ENCODE measurements at places on chromosomes 11 and 22.

- DNase-seq = no peak
These were observed 115.8 kb upstream of the PAX6 start for GRCh38 chr11:31926816-31927528.

GRCh38 chr11:7281079-7281478 is 29.4 kb downstream of the SYT9 start:
- no peak for DNase-seq

- no peak for DNase-seq
These were observed 75.5 kb upstream of the CD44 start for GRCh38 chr11:35063488-35063931.

- DNase-seq = no peak
These were observed 4.4 kb upstream of the SREBF2 start for GRCh38 chr22:41828516-41828915.

DNA sequence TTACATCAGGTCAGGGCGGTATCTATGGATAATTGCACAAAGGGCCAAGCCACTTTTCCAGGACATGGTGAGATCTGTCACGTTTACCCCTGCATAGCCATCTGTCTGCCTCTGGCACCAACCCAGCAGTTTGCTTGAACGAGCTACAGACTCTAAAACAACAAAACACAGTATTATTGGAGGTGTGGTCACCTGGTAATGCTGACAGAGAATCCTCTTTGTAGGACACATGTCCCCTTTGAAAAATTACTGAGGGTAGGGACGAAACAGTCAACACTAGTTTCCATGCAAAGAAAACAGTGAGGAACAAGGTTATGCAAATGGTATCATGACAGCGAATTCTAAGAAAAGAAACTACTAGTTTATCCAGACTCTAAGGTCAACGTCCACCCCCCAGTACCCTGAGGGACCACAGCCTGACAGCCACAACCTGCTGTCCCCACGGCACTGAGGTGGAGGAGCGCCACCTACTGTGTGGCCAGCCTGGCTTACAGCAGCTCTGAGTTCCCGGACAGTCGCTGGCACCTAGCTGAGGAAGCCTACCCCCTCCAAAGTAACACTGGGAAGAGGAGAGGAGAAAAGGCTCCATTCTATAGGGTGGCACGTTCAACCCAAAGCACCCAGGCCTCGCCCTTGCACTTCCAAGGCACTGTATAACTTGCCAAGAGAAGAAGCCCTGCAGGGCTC is 117.4 kb upstream of the BID start:
- DNase-seq = peak; percentile 19

GRCh38 chr11:126839496-126839895 is 161.1 kb downstream of the KIRREL3 start:
- no peak for DNase-seq

- DNase-seq = no peak
These were observed 78.8 kb upstream of the RCN1 start for GRCh38 chr11:32012049-32012448.

GRCh38 chr11:87398931-87399330 is 361.2 kb downstream of the TMEM135 start:
- no peak for DNase-seq

- no peak for DNase-seq
These were observed 27.5 kb downstream of the MACROD1 start for GRCh38 chr11:64138398-64138797.

GRCh38 chr11:9738116-9738515 is 74.2 kb downstream of the SWAP70 start:
- DNase-seq = no peak

DNA sequence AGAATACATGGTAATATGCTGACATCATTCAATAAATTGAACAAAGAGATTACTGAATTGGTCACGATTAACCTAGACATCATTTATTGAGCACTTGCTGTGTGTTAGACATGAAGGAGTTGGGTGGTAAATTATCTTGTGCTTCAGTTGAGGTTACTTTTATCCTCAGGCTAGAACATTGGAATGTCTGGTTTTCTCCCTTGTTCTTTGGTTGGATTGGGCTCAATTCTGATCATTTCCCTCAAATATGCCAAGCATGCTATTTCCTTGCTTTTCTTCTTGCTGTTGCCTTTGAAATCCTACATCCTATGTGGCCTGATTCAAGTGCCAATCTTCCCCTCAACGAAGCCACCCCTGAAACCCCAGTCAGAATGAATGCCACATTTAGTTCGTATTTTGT is 65.8 kb downstream of the DEUP1 start:
- no peak for DNase-seq

GRCh38 chr11:82864268-82864667 is 36.0 kb downstream of the PRCP start:
- peak; percentile 89 for DNase-seq

DNA sequence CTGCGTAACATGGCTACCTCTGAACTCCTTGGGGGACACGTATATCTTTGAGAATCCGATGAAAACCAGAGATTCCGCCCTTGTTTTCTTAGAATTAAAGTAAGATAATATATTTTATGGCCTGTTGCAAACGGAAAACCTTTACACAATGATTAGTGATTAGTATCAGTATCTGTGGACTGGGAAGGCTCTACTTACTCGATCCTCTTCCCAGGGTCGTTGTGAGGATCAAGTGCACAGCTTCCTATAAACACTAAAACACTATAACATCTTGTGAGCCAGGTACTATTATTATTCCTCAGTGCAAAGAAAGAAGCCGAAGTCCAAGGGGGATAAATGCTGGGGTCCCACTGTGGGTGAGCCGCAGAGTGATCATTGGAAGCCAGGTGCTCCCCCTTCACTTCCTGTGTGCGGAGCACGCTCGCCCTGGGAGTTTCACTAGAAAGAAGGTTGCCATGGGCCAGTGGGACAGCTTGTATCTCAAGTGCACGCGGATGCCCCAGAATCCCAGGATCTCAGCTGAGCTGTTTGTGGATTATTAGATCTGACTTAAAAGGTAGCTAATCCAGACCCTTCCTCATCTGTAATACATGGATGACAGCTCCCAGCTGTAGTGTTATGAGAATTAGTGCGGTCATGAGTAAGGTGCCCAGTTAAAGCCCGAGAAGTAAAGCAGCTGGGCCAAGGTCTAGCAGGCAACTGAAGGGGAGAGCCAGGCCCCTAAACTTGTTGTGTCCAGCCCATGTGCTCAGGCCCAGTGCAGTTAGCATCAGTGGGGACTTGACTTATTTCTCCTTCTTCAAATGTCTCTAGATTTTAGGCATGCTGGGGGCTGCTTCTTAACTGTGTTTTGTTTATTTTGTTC is 839 bp downstream of the CBY1 start:
- DNase-seq = no peak

DNA sequence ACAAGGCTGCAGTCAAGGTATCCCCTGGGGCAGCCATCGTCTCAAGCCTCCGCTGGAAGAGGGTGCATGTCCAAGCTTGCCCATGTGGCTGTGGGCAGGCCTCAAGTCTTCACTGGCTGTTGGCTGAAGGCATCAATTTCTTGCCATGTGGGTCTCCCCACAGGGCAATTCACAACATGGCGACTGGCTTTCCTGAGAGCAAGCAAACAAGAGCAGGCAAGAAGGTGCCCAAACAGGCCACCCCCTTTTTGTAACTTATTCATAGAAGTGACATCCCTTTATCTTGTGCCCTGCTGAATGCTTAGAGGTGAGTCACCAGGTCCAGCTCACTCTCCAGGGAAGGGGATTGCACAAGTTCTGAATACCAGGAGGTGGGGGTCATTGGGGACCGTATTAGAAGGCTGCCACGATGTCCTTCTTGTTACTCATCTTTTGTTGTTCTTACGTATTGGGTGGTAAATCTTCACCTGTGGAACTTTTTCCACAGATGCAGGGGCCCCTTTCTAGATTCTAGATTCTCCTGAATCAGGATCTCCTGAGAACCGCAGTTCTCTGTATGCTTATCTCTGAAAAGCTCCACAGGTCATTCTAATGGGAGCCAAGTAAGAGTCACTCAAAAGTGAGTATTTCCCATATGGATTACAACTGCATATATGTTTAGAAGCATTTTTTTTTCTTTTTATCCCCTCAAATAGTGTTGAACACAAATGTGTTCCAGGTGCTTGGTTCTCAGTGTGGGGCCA is 44.2 kb upstream of the MICAL2 start:
- no peak for DNase-seq

GRCh38 chr11:81825346-81825745 is 908.3 kb downstream of the FAM181B start:
- no peak for DNase-seq

GRCh38 chr22:23894710-23895598 is 771 bp downstream of the MIF start:
- peak; percentile 59 for DNase-seq

DNA sequence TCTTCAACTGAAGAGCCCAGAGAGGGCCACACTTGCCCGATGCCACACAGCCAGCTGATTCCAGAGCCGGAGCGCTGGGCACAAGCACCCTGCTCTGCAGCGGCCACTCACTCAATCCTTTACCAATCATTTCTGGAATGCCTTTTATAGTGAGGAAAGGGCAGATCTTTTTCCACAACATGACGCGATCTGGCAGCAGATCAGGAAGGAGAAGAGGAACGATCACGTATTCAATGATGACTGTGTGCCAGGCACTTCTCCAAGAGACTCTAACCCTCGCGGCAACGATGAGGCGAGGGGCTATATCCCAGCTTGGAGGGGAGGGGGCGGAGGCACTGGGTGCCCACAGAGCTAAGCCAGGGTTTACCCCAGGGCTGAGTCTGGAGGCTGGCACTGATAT is 56.3 kb upstream of the TCF20 start:
- peak; percentile 27 for DNase-seq

DNA sequence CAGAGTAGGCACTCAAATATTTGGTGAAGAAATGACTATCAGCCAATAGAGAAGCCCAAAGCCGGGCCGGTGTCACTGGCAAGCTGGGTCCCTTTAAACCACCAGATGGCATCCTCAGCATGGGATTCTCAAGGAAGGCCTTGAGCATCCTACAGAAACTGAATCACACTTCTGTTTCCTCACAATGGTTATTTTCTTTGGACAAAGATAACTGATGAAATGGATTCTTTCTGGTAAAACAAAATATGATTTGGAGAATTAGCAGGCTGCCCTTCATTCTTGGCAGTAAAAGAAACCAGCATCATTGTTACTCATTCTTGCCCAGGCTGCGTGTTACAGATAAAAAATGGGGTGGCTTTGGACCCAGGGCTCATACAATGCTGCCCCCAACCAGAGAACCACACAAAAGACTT is 30.3 kb upstream of the ASPHD2 start:
- DNase-seq = no peak

GRCh38 chr11:118924591-118925585 is 838 bp downstream of the BCL9L start:
- peak; percentile 31 for DNase-seq

DNA sequence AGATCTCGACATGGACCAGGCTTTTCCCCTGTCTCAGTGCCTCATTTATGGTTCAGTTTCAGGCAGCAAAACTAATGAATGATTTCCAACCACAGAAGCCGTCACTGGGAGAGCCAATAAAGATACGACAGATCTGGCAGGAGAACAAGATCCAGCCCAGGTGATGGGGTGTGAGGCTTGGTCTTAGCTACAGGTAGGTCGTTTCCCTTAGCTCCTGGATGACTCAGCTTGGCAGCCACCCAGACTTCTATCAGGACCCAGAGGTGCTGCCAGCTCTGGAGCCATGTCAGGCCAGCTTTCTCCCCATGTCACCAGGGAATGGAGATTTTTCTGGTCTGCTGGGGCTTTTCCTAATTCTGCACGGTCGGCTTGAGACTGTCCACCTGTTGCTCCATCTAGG is 36.3 kb upstream of the APOBEC3A start:
- peak; percentile 14 for DNase-seq

Measured in NCI-H446 (cell line).